ENCODE measurements at places on chromosomes 12 and 14.
A peak's percentile ranks its signal among the peaks of the same experiment; 100 is the strongest.

- no peak for DNase-seq
These were observed 67.1 kb upstream of the DDX11 start for GRCh38 chr12:31006416-31007152.

DNA sequence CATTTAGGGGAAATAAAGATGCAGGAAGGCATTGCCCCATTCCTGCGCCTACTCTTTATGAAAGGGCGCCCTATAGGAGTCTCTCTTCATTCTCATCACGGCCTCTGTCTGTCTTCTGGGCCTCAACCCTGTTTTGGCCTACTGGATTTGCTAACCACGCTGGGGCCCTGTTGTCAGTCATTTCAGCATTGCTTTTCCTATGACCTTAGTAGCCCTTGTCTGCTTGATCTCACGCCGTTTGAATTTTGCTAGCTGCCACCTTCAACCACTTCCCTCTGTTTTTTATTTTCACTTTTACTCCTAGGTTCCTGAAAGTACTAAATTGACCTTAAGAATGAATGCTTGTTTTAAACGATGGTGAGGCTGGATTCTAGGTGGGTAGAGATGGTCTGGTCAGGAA, 139.0 kb downstream of the SYNE2 start:
- no peak for DNase-seq

DNA sequence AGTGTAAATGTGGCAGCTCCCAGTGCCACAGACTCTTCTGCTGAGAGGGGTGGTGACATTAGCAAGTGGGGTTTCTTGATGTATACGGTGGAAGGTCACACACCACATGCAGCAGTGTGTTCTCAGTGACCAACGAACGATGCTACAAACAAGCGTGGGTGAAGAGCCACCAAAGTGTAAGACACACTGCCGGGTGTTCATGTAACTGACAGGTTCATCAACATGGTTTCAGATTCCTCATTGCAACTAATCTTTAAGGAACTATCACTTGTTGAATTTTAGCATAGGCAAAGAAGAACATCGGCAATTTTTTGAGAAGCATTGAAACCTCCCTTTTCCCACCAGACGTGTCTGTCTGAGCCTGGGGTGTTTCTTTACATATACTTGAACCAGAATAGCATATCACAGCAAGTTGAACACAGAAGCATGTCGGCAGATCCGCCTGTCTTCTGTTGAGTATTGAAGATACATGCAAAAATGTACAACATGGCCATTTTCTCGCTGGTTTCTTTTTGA, 58.8 kb downstream of the PPP2R5C start:
- no peak for DNase-seq

DNA sequence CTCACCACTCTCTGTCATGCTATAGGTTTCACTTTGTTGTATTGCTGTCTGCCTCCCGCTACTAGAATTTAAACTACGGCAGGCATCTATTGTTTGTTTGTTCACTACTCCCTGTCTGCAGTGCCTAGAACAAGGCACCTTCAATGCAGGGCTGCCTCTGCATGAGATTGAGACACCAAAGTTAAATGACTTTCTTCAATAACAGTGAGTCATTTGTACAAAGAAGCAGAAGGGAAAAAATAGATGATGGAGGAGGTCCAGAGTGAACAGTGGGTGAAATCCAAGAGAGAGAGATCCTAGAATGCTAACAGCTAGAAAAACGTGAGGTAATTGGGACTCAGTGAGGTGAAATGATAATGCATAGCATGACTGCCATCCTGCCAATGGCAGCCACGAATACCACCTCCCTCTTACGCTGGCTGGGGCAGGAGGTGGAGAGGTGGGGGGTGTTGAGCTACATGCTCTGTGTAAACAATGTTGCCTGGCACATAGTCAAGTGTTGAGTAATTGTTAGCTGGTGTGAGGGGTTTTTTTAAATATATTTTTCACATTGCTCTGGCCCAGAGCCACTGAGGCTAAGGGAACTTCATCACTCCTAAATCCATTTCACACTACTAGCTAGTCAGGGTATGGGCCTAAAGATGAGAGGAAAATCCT, 367.6 kb downstream of the RPS29 start:
- no peak for DNase-seq

DNA sequence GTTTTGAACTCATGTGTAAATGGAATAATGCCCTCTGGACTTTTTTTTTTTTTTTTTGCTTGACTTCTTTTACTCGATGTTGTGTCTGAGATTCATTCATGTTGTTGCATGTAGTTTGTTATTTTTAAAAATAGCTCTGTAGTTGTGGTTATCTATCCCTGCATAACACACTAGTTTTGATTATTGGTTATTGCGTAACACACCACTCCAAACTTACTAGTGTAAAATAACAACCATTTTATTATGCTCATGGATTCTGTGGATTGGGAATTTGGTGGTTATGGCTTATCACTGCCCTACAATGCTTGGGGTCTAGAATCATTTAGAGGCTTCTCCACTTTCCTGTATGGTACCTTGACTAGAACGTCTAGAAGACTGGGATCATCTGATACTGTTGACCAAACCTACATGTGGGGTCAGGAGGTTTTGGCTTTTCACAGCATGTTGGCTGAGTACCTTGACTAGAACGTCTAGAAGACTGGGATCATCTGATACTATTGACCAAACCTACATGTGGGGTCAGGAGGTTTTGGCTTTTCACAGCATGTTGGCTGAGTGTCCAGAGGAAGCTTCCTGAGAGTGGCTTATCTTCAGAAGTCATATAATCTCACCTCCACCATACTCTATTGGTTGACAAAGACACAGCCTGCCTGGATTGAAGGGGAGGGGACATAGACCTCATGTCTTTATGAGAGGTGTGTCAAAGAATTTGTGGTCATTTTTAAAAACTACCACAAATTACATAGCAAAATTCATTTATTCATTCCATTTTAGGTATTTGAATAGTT, 11.6 kb downstream of the VRK1 start:
- DNase-seq: no peak

- DNase-seq: peak; percentile 28
These were observed 52.3 kb downstream of the MBIP start for GRCh38 chr14:36268121-36268520.

- peak; percentile 65 for DNase-seq
These were observed 15.0 kb upstream of the MDM2 start for GRCh38 chr12:68792952-68793351.

- no peak for DNase-seq
These were observed 16.7 kb downstream of the LGR5 start for GRCh38 chr12:71456316-71456715.

DNA sequence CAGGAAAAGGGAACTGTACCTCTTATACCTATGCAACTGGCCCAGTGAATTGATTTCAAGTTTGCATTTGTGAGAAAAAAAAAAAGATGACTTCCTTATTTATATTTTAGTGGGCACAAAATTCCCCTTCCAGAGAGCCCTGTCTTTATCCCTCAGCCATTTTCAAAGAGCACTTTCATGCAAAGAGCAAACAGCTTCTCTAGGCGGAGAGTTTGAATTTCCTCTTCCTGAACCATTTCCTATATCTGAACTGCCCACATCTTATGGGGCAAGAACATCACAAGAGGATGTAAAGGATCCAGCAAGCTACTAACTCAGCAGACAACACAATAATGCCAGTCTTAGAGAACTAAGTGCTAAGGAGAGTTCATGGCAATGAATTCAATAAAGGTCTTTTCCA, 22.3 kb upstream of the PLXNC1 start:
- DNase-seq: no peak

GRCh38 chr12:67910360-67911274, 78.6 kb upstream of the IFNG-AS1 start:
- DNase-seq: no peak

- DNase-seq: peak; percentile 4
These were observed 24.7 kb upstream of the MYBPC1 start for GRCh38 chr12:101570047-101570446.

All from SK-N-SH (cell line).